ELF-1 (cell line): ENCODE measurements at places on chromosomes 16 and 17.
A peak's percentile ranks its signal among the peaks of the same experiment; 100 is the strongest.

DNA sequence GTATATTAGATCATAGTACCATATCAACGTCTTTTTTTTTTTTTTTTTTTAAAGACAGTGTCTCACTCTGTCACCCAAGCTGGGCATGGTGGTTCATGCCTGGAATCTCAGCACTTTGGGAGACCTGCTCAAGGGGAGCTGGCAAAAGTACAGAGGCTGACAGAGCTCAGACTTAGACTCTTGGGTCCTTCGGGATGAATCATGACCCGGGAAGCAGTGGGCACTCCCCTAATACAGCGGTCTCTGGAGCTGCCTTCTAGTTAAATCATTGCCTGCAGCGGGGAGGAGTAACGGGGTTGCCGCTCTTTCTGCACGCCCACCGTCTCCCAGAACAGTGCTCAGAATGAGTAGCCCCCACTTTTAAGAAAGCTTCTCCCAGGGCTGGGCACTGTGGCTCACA is 174.4 kb downstream of the CPPED1 start:
- DNase-seq = no peak

DNA sequence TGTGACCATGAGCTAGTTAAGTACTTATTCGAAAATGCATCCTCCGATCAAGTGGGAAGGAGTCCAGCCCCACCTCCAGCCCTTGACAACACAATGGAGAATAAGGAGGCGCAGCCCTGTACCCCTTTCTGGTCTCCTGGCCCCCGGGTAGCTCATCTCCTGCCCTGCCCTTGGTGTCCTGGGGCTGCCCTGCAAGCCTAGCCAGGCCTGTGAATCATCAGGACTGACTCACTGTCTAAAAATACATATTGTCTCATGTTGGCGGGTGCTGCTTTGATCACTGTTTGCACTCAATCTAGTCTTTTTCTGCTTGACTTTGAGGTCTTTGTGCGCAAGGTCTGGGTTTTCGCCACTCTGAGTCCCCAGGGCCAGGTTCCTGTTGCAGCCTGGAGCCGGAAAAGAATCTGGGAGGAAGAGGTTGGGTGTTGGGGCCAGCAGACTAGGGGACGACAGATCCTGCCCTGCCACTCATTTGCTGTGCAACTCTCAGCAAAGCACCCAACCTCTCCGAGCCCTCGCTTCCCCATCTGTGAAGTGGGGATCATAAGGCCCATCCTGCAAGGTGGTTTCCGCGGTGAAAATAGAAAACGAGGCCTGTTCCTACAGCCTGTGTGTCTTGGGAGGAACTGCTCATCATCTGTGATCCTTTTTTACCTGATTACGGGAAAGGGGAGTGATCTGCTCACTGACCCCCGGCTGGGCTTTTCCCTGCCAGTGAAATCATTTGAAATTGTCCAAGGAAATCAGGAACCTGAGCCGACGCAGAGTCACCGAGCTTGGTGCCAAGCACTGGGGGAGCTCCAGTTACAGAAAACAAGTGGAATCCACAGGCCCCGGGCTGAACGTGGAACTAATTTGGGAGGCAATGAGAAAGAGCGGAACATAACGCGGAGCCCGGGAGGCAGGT is 230.4 kb downstream of the PARN start:
- DNase-seq = peak; percentile 74

DNA sequence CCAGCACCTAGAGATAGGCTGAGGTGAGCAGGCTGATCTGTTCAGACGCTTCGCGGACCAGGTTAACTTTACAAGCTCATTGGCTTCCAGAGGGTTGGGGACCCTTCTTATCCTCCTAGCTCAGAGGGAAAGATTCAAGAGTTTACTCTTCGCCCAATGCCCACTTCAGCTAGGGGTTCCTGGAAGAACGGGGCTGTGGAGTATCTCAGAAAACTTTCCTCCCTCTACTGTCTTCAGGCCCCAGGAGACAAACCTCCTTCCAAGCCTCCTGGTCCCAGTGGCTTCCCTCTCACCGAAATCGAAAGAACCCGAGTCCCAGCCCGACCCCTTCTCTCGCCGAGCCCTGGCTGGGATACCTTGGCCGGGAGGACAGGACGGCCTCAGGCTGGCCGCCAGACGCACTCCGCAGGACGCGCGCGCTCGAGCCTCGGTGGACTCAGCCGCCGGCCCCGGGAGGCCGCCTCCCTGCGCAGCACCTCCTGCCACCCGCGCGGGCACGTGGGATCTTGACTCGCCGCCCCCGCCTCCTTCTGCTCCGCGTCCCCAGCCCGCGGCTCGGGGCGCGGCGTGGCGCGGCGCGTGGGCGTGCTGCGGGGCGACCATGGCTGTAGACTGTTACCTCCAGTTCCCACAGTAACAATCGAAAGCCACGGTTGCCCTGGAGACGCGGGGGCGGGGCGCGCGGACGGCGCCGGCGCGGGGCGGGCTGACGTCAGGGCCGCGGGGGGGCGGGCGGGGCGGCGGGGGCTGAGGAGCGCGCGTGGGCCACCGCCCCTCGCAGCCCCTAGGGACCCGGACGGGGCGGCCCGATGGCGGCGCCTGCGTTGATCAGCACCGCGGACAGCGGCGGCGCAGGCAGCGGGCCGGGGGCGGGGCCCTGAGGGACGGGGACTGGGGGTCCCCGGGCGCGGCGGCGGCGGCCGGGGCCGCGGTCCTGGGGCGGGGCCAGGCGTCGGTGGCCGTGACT is 5.3 kb upstream of the HIC1 start:
- DNase-seq = peak; percentile 63

GRCh38 chr16:58034128-58034685 is 8.7 kb downstream of the MMP15 start:
- no peak for DNase-seq

DNA sequence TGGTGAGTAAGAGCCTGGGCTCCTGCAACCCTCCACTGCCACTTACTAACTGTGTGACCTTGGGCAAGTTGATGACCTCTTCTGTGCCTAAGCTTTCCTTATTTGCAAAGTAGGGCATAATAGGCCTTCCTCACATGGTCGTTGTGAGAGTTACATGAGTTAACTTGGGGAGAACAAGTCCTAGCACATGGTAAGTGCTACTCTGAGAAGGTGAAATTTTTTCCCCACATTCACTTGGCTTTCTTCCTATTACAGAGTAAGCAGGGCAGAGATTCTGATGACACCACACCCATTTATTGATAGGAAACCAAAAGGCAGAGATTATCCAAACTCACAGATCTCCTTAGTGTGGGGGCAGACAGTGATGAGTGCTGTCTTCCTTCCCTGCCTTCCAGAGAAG is 1.6 kb downstream of the KCNH4 start:
- DNase-seq = no peak
